ENCODE measurements at places on chromosomes 5 and 9. TPM values are rescaled to one million over a fixed set of nuclear protein-coding genes. Genes with fewer than 3 reads are reported as not detected.

DNA sequence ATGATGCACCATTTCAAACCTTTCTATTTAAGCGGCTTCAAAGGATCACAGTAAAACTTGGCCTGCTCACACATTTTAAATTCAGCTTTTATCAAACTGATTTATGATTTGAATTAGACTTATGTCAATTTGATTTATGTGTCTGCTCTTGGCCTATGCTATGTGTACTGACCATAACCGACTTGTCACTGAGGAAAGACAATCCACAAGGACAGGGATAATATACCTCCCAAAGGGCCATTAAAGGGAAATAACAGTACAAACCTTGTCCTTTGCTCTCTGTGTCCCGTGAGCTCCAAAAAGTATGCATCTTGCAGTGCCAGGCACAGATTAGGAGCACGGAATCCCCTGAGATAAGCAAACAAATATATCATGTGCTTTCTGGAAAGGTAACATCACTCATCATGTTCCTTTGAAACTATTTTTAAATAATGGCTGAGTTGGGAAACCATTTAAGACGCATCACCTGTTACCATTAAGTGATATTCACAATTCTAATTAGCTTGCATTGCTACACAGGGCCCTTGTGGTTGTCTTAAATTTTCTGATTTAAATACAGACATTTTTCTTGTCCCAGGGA is 31.9 kb upstream of the FTMT start:
- DNase-seq: no peak

DNA sequence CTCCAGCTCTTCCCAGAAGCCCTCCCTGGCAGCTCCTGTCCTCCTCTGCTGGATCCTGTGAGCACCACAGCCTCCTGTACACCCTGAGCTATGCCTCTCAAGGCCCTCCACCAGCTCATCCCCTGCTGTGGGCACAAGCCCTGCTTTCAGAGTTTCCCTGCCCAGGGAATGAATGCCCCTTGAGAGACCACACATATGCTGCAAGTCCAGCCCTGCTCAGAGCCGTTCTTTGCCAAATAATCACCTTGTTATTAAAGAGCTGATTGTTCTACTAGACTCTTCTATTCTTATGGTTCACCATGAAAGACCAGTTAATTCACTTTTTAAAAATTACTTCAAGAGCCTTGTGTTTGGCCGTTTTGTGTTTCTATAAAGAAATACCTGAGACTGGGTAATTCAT is 121.5 kb downstream of the MVB12B start:
- DNase-seq: no peak

CDX1 gene
- total RNA-seq: not detected

TTF1 gene
- total RNA-seq: 3.2 TPM

- peak; percentile 76 for DNase-seq
These were observed 89.5 kb downstream of the ESM1 start for GRCh38 chr5:54895816-54896341.

- no peak for DNase-seq
These were observed 12.7 kb downstream of the MRRF start for GRCh38 chr9:122277285-122277897.

DNA sequence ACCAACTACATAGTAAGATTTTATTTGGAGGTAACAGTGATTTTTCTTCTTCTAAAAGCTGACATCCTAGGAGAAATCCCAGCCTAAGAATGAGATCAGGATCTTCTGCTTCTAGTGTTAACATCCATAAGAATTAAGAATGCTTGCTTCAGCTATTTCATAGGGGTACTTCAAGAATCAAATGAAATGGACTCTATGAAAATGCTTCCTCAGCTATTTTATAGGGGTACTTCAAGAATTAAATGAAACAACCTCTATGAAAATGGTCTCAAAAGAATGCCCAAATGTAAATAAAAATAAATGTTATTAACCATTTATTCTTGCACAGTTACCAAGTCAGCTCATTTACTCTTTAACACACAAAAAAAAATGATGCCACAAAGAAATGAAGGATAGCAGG is 31.5 kb downstream of the ZNF608 start:
- no peak for DNase-seq

TRIM41 gene
- 17.5 TPM for total RNA-seq

- no peak for DNase-seq
These were observed 34.5 kb upstream of the MED10 start for GRCh38 chr5:6412811-6413210.

PFN3 gene
- total RNA-seq: not detected

RC3H2 gene
- 26.8 TPM for total RNA-seq

- peak; percentile 87 for DNase-seq
These were observed 20.0 kb upstream of the SPATA31E1 start for GRCh38 chr9:87862536-87863268.

SLC6A7 gene
- total RNA-seq: not detected

- peak; percentile 90 for DNase-seq
These were observed 1.2 kb upstream of the RNF38 start for GRCh38 chr9:36401164-36401740.

GRCh38 chr5:87393331-87393730 is 19.4 kb downstream of the CCNH start:
- DNase-seq: peak; percentile 87

GRIN3A gene
- not detected for total RNA-seq

DNA sequence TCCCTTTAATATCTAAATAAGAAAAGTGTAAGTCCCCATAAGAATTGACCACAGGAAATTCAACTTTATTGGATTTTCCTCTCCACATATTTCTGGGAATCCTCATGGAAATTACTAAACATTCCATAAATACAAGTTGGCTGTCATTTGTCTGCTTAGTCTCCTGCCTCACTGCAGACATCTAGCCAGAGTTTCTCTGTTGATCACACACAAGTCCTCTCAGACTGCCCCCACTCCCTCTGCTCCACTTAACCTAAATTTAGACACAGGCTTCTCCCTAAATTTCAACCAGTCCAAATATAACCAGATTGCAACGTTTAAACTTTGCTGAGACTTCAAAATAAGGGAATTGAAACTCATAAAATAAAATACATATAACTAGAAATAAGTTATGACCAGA is 982.1 kb downstream of the DTWD2 start:
- DNase-seq: no peak

HSD17B4 gene
- total RNA-seq: 55.8 TPM

FIBCD1 gene
- total RNA-seq: 20.2 TPM

GRCh38 chr5:149809931-149810691 is 80.0 kb downstream of the PPARGC1B start:
- no peak for DNase-seq

Data from GM23248 (cell line).